ENCODE measurements at places on chromosomes 13 and 19.

DNA sequence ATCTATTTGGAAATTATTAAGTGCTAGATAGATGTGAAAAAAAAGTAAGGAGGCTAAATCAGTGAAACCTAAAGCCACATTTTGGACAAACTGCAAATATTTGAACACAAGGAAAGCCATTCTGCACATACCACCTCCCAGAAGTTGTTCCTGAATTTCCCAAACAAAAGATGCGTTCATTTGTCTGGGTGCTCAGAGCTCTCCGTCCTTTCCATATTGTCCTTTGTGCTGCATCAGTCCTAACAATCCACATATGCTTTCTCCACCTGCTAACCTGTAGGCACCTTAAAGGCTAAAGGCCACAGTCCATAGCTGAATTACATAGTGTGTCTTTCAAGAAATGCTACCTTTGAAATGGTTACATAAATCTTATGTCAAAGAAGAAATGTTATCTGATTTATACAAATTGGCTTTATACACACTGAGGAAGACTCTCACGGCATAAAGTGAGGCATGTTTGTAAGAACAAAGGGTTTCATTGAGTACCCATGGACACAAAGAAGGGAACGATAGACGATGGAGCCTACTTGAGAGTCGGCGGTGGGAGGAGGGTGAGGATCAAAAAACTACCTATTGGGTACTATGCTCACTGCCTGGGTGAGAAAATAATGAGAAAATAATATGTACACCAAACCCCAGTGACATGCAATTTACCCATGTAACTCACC lies 182.0 kb downstream of the RGCC start:
- no peak for DNase-seq

DNA sequence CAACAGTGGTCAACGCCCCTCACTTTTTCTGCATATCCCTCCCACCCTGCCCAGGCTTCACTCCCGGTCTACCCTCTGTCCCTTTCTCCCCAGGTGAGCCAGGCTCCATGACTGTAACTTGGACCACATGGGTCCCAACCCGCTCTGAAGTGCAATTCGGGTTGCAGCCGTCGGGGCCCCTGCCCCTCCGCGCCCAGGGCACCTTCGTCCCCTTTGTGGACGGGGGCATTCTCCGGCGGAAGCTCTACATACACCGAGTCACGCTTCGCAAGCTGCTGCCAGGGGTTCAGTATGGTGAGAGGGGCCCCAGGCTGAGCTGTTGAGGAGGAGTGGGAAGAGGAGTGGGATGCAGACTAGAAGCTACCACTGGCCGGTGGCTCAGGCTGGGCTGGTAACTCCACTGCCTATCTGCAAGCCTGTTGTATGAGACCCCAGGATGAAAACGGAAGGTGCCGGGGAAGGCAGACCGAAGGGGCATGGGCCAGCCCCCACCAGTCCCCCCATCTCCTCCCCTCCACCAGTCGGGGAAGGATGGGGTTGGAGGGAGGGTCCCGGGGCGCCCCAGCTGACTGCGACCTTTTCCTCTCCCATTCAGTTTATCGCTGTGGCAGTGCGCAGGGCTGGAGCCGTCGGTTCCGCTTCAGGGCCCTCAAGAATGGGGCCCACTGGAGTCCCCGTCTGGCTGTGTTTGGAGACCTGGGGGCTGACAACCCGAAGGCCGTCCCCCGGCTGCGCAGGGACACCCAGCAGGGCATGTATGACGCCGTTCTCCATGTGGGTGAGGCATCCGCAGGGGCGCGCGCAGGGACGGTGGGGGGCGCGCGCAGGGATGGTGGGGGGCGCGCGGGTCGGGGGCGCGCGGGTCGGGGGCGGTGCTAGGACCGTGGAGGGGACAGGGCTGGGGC lies 14.4 kb downstream of the ACP7 start:
- DNase-seq, result no peak

DNA sequence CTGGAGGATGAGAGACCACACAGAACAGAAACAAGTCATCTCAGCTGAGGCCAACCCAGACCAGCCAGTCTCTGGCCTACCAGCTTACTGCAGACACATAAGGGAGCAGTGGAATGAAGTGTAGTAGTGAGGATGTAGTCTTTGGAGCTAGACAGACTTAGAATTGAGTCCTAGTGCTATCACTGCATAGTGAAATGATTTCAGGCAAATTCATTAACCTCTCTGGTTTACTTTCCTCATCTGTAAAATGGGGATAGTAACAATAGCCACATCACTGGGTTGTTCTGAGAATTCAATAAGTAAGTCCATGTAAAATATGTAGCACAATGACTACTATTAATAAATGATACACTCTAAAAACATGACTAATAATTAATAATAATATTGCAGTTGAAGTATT lies 383.8 kb downstream of the DLEU7 start:
- no peak for DNase-seq

- no peak for DNase-seq
These were observed 82.0 kb downstream of the SLC10A2 start for GRCh38 chr13:102984210-102984609.

- DNase-seq, result no peak
These were observed 360.0 kb downstream of the DCT start for GRCh38 chr13:94119360-94119936.

DNA sequence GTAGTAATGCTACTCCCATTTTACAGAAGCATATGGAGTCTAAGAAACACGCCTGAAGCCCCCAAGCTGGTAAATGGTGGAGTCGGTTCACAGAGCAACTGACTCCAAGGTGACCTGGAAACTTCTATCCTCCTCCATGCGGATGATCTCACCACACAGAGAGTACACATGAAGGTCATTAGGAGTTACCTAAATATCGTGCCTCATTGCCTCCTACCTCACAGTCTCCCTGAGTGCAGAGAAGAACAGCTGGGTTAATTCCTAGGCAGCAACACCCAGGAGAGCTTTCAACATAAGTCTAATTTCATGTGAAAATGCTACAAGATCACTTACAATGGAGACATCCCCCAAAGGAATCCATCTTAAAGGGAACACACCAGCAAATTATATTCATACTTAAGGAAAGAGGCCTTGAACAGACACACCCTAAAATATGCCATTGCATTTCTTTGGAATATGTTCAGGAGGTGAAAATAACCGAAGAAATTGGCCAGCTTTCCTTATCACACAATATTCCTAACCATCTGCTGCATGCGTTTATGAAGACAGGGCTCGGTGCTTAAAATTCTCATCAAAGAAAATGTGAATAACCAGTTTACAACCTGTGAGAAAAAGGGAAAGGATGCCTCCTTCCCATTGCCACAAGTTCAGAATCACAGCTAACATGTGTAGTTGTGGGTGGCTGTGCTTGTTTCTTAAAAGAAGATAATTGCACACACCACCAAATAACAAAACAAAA lies 203.6 kb upstream of the NBEA start:
- no peak for DNase-seq

DNA sequence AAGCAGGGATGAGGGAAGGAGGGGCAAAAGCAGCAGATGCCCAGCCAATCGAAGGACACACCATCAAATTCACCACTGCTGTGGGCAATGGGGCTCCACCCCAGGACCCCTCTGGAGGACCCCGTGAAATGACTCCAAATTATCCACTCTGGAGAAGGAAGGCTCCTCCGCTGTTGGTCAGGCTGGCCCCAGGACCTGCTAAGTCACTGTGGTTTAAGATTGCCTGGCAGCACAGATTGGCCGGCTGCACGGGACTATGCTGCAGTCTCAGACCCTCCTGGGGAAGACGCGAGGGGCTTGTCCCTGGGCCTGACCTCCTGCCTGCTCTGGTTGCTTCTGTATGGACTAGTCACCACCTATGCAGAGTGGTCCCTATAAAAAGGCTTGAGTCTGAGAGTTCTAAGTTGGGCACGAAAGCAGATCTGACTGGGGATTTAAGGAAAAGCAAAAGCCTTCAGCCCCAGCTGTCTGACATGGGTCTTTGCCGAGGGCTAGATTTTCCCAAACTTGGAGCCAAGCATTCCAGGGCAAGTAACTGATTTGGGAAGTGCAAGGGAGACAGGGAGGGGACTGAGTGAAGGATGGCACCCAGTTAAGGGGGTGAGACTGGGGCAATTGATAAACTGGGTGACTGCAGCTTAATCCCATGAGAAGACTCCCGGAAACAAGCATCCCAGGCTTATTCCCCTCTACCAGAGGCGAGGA lies 91.7 kb downstream of the TSHZ3 start:
- DNase-seq, result no peak

DNA sequence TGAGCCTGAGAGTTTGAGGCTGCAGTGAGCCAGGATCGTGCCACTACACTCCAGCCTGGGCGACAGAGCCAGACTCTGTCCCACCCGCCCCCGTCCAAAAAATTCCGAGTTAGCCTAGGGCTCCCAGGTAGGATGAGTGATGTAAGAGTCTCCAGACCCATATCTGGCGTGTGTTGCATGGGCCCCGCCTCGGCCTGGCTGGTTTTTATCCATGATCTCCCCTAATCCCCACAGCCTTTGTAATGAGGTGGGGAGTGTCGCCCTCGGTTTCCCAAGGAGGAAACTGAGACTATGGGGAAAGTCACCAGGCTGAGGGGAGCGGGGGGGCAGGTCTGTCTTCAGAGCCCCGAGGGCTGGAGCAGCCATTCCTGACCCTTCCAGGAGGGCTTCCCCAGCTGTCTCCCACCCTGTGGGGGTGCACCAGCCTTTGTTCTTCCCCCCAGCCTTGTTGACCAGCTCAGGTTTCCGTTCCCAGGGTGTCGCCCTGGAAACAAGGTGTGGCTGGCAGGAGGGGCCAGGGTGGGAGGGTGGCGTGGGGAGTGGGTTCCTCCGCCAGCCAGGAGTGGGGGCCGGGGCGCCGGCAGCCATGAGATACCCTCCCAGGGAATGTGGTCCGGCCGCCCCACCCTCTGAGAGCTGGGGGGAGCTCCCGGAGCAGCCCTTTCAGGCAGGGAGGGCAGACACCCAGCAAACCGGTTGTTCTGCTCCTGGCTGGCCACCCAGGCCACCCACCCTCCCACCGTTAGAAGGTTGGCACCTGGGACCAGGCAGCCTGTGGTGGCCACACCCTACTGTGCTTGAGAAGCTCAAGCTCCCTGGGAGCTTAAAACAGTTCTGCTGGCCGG lies 11.5 kb downstream of the MYH14 start:
- DNase-seq, result no peak

DNA sequence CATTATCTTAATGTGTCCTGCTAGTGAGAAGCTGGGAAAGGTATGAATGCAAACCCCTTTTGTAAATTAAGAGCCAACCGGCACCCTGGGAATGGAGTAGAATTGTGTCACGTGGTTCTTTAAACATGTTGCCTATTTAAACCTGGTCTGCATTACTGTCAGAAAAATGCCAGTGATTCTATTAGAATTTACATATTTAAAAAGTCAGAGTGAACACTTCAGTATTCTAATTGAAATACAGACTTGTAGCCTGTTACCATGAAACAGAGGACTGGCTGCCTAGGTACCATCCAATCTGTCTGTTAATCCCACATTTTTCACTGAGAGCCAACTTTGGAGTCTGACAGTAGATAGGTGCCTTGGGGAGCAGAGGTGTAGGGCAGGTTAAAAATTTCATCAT lies 652.3 kb upstream of the ARGLU1 start:
- no peak for DNase-seq

GRCh38 chr13:76797361-76797760 lies 88.8 kb downstream of the KCTD12 start:
- no peak for DNase-seq

- DNase-seq, result no peak
These were observed 3.8 kb upstream of the RAX2 start for GRCh38 chr19:3775831-3776230.

GRCh38 chr19:5393088-5393487 lies 52.5 kb upstream of the PTPRS start:
- no peak for DNase-seq

- DNase-seq, result no peak
These were observed 14.9 kb upstream of the ZBTB7A start for GRCh38 chr19:4081441-4082129.

DNA sequence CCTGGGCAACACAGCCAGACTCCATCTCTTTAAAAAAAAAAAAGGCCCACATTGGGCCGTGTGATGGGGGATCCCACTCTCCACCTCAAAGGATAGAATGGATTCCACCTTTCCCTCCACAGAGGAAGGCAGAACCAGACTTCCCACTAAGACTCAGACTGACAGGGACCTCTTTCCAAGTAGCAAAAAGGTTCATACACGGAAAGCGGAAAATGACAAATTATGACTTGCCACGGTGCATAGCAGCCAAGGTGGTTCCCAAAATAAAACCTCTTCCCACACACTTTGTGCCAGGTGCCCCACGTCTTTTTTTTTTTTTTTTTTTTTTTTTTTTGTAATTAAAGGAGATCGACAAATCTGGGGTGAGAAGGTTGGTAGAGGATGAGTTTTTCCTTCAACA lies 14.4 kb upstream of the TTYH1 start:
- no peak for DNase-seq

- no peak for DNase-seq
These were observed 92.8 kb downstream of the EPSTI1 start for GRCh38 chr13:42899266-42899665.

DNA sequence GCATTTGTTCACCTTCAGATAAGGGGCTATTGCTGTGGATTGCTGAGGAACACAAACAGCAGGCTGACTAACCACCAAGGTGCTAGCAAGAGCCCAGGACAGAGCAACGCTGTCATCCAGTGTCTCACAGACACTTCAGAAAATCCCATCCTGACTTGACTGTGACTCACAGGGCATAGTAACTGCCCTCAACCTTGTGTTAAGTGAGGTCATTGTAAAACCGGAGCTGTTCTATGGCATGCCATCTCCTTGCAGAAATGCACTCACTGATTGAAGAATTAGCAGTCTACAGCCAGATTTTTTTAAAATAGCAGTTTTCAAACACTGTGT lies 51.1 kb downstream of the TNFRSF19 start:
- DNase-seq, result peak; percentile 16

DNA sequence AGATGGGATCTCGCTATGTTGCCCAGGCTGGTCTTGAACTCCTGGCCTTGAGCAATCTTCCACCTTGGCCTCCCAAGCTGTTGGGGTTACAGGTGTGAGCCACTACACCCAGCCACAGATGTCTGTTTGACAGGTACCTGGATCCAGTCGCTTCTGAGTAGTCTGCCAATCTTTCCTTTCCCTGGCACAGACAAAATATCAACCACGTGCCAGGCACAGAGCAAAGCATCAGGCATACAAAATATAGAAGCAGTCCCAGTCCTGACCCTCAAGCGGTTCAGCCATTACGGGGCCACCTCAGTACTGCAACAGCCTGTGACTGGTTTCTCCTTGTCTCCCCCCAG lies 3.8 kb downstream of the ELAVL1 start:
- no peak for DNase-seq

- DNase-seq, result peak; percentile 16
These were observed 47.7 kb downstream of the DOCK9 start for GRCh38 chr13:98930151-98930591.

GRCh38 chr13:33797622-33798021 lies 20.3 kb upstream of the RFC3 start:
- no peak for DNase-seq

- DNase-seq, result no peak
These were observed 154.0 kb downstream of the NALCN start for GRCh38 chr13:101262306-101262705.

DNA sequence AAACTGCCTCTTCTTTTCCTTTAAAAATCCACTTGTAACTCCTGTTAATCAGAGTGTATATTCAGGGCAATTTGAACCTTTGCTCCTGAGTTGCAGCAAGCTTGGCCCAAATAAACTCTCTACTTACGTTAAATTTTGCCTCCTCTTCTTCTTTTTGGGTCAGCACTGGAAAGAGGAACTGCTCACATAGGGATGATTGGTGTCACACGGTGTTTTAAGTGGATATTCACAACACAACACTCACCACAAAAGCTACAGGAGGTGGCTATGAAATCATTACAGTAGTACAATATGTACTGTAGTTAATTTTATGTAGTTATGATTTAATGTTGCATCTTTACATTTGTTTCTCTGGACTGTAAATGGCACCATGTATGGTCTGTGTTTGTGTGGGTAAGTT lies 96.8 kb upstream of the DOCK9 start:
- no peak for DNase-seq

- no peak for DNase-seq
These were observed 61.4 kb downstream of the DPF1 start for GRCh38 chr19:38162632-38163031.

Data from hypothalamus (tissue), 51 donors.